HFFc6 (cell line): ENCODE measurements at places on chromosomes 3 and 15.

DNA sequence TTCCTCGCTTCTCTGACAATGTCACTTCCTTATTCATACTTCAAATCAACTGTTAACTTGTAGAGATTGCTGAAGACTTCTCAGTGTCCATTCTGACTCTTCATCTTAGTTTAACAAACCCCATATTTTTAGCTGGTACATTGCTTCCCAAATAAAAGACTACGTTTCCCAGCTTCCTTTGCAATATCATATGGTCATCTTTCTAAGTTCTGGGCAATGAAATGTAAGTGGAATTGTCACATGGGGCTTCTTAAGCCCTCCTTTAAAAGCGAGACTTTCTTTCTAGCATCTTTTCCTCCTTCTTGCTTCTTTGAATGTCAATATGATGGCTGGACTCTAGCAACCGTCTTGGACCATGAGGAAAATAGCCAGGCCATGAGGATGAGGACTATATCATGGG, 239.0 kb downstream of the ZNF621 start:
- no peak for DNase-seq

DNA sequence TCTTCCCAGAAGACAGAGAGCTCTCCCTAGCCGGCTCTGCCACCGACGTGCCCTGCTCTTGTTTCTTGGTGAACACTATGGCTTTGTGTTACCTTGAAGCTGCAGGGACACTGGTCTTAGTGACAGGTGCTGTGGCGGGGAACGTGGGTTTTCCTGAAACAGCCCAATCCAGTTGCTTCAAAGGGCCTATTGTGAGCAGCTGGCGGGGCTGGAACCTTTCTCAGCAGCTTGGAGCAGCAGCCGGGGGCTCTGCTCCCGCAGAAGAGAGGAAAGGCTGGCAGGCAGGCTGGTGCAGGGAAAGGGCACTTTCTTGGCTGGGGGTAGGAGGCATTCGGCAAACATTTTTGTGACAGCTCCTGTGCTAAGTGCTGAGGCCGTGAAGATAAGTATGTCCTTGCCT, 12.8 kb downstream of the MYZAP start:
- no peak for DNase-seq

DNA sequence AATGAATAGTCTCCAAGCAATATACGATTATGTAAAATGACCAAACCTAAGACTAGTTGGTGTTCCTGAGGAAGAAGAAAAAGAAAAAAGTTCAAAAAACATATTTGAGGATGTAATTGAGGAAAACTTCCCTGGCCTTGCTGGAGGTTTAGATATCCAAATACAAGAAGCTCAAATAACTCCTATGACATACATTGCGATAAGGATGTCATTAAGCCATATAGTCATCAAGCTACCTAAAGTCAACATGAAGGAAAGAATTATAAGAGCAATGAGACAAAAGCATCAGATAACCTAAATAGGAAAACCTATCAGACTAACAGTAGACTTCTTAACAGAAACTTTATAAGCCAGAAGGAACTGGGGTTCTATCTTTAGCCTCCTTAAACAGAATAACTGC, 231.1 kb downstream of the TUSC7 start:
- no peak for DNase-seq

- DNase-seq, result peak; percentile 67
Measured at GRCh38 chr3:125386811-125387210, 11.7 kb upstream of the ZNF148 start.

GRCh38 chr3:171833789-171834460, 9.2 kb upstream of the TMEM212 start:
- peak; percentile 43 for DNase-seq

DNA sequence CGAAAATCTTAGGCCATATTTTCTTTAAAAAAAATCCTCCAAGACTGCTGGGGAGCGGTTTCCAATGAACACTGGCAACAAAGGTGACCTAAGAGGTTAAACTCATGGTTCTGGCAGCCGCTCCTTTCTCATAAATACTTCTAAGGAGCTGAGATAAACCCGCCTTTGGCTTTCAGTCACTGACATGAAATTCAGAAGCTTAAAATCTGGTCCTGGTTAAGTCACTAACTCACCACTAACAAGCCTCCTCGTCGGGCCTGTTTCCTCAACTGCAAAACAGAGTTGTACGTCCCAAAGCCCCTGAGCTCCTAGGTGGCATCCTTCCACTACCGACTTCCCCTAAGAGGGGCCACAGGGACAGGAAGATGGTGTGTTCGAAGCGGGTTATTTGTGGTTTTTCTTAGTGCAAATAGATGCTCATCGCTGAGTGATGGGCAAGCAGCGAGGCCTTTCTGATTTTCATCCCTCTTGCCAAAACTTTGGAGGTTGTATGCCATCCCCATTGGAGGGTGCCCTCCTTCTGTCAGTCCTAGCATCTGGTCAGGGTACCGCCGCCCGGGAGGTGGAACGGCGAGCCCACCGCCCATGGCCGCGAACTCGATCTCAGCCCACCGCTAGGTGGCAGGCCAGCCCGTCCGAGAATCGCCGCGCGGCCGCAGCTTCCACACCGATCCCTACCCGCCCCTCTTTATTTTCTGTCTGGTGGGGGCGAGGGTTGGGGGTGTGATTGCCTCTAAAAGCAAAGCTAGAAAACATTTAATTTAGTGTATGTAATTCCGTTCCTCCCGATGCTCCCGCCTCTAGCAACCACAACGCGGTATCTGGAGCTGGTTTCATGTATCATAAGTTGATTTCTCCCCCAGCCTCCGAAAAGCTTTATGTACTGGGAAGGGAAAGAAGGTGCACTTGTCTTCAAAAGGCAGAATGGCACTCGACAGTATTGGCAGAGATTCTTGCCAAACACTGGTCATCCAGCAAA, 4.6 kb downstream of the BCL6 start:
- DNase-seq, result peak; percentile 84

GRCh38 chr3:194277786-194278130, 73.4 kb downstream of the CPN2 start:
- no peak for DNase-seq

DNA sequence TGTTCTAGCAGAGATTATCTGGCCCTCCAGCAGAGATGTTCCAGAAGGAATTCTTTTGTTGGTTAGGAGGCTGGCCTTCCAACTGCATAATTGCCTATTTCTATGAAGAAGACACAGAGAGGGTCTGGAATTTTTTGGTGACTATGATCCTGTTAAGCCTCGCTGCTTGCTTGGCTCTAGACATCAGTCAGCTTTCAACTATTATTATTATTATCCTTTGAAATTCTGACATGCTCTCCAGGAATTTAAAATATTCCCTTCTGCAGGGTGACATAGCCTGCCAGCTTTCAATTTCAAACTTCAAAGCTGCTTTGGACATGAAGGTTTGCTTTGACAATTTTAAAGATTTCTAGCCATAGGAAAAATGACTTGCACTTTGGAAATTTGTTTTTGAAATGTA, 26.3 kb upstream of the ZNF148 start:
- DNase-seq, result peak; percentile 45

DNA sequence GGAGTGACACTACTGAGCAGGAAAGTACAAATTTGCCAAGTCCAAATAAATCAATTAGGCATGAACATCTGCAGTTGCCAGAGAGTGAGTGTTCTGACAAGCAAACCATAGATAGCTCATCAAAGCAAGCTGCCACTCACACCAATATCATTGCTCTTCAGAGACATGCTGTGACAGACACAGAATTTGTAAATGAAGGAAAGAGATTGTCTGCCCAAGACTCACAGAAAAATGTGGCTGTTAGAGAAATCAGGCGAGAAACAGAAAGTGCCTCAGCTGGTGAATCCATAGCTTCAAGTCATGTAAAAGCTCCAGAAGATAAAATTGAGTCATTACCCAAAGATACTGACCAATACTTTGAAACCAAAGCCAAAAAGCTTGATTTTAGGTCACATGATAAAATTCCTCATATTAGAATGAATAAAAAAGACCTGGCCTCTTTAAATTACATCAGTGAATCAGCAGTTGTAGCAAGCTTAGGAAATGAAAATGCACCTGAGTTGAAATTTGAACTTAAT, 50.8 kb downstream of the CRYBG3 start:
- DNase-seq, result peak; percentile 43

DNA sequence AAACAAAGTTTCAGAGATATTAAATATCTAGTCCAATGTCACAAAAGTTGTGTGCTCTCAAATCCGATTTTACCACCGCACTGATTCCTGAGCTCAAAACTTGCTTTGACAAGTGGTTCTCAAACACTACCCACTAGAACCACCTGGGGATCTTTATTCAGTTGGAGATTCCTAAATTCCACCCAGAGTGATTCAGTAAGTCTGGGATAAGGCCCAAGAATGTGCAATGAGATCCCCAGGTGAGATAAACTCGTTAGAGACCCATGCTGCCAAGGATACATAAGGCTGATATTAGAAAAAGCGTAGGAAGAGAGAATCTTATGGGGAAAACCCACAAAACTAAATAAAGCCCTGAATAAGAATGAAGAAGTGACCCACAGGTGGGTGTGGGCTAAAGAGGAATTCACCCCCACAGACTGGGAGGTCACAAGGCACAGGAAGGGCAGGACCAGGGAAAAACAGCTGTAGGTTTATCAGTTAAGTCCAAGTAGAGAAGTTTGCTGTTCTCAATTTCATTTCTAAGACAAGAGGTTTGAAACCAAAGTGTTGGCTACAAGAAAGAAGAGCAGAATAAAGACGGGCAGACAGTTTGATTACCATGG, 11.5 kb upstream of the RPS17 start:
- no peak for DNase-seq

DNA sequence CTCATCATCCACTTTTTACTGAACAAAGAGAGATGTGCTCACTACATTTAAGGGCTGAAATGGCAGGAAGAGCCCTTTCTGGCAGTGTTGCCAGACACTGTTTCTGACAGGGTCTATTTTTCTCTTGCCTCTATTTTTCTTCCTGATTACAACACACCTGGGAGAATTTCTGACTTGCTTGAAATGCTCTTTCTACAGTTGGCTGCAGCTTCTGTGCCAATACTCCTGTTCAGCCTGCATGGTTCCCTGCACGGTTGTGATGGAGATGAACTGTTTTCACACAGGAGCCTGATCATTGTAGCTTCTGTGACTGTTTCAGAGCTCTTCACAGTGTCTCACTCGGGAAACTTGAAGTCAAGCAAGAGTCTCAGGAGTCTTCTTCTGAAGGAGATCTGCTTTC, 83.0 kb upstream of the DLG1 start:
- DNase-seq, result no peak

DNA sequence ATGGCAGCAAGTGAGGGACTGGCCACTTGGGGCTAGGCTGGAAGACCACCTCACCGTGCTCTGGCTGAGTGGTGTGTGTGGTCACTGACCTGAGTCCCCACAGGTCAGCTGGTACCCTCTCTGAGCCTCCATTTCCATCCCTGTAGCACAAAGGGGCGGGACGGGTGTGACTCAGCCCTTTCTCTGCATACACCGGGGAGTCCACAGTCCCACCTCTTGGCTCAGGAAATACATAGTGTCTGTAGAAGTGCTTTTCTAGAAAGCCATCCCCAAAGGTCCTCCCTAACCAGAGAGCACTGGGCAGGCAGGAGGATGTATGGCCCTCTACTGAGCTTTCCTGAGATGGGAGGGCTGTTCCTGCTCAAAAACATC, 27.2 kb downstream of the WNT7A start:
- DNase-seq, result no peak

- DNase-seq, result no peak
Measured at GRCh38 chr15:32030795-32031194, 480 bp downstream of the CHRNA7 start.

GRCh38 chr3:107432646-107433045, 55.4 kb downstream of the CCDC54 start:
- no peak for DNase-seq

- no peak for DNase-seq
Measured at GRCh38 chr3:184616436-184616835, 54.9 kb downstream of the EPHB3 start.

GRCh38 chr3:24963762-24964625, 464.1 kb upstream of the RARB start:
- peak; percentile 8 for DNase-seq

GRCh38 chr3:115685097-115685496, 61.8 kb downstream of the GAP43 start:
- DNase-seq, result no peak

GRCh38 chr3:105415951-105416350, 49.2 kb downstream of the ALCAM start:
- DNase-seq, result no peak

GRCh38 chr15:88917760-88918159, 4.6 kb upstream of the MFGE8 start:
- DNase-seq, result no peak

DNA sequence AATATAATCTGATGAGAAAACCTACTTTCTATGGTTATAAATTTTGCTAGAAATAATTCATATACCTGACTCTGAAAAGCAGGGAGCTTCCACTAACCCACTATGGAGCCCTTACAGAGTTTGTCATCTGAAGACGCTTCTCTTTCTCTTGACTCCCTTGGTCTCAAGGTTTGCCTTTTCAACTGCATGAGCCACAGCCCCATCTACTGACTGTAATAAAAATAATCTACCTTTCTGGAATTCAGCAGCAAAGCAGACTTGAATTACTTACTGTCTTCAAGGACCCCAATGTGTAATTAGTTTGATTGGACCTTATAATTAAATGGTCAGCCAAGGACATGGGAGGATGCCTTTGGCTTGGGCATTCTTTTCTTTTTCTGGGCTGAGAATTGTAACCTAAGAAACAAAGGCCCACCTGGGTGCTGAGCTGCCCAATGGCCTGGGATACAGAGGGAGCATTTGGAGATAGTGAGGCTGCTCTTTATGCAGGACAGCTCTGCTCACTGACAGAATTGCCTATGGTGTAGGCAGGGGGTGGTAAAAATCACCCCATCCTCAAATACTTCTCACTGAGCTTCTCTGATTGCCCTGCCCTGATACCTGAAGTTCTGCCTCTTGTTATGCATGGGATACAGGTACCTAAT, 178.6 kb upstream of the TRIM42 start:
- no peak for DNase-seq

- DNase-seq, result no peak
Measured at GRCh38 chr3:128263118-128263517, 109.8 kb downstream of the EEFSEC start.

- DNase-seq, result no peak
Measured at GRCh38 chr3:195033531-195034091, 237.3 kb downstream of the XXYLT1 start.

DNA sequence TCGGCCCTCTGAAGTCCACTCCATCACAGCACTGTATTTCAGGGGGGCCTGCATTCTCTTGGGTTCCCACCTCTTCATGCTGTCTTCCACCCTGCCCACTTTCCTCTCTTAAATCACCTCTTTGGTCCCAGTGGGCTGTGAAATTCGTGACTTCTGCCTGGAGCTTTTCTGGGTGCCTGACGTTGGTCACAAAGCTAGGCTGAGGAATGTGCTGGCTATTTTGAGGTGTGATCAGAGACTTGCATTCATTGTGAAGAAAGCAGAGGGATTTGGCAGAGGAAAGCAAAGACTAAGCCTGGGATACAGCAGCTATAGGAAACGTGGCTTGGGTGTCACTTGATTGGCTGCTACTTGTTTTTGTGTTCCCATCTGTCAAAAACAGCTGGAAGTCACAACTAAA, 202.5 kb downstream of the SATB1 start:
- no peak for DNase-seq
